Stimulated activated CD8-positive, alpha-beta memory T cell treated with anti-CD3 and anti-CD28 coated beads, Interleukin-4, amount 100 ng/mL, for 24 hours (primary cell): ENCODE measurements at places on chromosomes 1 and 21.
A peak's percentile ranks its signal among the peaks of the same experiment; 100 is the strongest.

DNA sequence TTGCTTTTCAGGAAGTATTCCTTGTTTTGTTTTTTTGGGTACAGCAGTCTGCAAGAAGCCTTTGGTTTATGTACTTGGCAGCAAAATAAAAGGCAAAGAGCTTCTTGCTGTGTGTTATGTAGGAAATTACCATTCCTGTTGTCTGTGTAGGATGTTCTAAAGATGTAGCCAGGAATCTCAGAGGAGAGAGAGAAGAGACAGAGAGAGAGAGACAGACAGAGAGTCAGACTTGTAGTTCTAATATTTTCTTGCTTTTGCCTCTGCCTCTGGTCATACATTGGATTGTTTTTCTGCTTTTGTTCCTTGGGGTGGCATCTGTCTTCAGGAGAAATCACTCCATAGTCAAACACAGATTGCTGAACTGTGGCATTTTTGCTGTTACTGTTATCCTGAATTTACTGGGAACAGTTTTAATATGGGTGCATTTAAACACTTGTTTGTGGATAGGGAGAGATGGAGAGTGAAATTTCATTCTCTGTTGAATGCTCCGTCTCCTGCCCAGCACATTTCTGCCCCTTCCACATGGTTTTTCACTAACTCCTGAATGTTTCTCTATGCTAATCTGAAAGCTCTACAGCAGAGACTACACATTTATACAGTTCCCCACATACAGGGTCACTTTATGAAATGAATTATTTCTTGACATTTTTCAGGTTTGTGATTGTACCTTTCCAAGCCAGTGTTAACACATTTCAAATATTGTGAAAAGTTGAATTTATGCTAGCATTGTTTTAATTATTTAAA is 49.8 kb downstream of the POU2F1 start:
- no peak for DNase-seq

DNA sequence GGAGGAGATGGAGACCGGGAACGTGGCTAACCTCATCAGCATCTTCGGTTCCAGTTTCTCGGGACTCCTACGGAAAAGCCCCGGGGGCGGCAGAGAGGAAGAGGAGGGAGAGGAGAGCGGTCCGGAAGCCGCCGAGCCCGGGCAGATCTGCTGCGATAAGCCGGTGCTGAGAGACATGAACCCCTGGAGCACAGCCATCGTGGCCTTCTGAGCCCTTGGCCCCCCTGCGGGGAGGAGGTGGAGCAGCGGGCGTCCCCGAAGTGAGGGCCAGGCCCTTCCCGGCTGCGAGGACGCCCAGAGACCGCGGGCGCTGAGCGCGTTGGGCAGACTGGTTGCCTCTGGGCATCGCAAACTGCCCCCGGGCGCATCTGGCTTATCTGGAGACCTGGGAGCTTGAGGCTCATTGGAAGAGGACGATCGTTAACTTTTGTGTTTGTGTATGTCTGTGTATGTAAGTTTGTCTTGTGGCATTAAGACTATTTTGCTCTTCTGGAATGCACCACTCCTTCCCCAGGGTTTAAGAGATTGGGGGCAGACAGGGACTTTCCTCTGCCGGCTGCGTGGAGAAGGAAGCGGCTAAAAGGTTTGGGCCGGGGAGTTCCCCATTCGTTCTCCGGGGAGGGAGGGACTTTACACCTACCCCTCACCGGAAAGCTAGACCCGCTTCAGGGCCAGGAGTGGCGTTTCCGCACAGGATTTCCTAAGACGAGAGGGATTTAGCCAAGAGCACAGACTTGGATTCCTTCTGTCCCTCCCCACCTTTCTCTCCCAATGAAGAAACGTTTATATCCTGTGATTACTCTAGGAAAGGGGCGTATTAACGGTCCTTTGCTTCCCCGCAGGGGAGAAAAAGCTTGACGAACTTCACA is 1.4 kb downstream of the IER5 start:
- peak; percentile 57 for DNase-seq

DNA sequence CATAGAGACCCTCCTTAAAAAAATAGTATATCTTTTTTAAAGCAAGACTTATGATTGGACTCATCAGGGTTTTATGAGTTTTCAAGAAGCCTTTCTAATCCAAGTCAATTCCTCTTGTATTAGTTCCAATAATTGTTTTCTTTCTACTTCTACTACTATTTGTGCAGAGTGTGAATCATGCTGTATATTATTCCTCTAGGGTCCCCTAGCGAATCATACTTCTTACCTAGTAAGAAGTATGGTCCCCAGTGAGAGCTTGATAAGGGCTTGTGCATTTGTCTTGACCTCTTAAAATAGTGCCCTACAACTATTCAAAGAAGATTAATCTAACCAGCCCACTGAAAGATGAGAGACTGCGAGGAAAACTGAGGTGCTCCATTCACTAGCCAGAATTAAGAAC is 715.7 kb upstream of the ZP4 start:
- DNase-seq: no peak

GRCh38 chr1:104056786-104057185 is 307.1 kb downstream of the AMY1C start:
- DNase-seq: no peak

DNA sequence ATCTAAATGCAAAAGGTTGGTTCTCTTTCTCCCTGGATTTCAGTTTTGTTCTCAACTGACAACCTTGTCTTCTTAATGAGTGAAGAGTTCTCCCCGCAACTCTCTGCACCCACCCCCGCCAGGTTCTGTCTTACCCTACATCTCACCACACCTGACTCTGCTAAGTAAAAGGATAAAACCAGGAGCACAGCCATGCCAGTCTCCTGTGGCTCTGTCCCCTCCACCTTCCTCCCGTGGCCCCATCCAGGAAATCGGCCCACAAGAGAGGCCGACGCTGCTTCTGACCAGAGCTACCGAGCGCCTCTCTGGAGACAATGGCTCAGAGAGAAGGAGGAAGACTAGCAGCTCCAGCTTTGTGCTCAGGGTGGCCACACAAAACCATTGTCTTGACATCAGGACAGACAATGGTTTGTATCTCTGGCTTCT is 72.2 kb downstream of the PLEKHA6 start:
- no peak for DNase-seq

DNA sequence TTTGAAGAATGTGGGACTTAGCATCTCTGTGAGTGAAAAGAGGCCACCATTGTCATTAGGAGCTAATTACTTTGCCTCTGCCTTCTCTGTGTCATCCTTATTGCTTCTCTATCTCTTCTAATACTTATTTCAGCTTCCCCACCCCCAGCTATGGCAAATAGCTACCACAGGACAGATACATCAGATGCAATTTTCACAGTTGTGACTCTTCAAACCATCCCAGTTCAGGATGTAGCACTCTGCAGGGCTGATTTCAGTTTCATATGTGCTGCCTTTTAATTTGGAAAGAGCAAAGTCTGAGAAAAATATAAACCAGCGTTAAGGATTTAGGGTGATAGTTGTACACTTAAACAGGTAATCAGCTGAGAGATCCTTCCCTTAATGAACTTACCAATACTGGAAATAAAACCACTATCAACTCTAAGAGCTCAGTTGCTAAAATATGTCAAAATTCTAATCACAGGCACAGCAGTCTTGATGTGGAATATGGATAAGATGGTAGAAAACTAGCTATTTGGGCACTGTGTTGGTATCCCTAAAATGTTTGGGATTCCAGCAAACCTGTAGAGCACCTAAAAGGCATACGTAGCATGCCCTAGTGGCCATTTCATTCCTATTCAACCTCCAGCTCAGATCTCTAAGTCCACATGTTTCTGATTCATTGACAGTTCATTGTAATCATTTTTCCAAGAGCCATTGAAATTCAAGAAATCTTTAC is 148.4 kb downstream of the SYT2 start:
- DNase-seq: no peak

DNA sequence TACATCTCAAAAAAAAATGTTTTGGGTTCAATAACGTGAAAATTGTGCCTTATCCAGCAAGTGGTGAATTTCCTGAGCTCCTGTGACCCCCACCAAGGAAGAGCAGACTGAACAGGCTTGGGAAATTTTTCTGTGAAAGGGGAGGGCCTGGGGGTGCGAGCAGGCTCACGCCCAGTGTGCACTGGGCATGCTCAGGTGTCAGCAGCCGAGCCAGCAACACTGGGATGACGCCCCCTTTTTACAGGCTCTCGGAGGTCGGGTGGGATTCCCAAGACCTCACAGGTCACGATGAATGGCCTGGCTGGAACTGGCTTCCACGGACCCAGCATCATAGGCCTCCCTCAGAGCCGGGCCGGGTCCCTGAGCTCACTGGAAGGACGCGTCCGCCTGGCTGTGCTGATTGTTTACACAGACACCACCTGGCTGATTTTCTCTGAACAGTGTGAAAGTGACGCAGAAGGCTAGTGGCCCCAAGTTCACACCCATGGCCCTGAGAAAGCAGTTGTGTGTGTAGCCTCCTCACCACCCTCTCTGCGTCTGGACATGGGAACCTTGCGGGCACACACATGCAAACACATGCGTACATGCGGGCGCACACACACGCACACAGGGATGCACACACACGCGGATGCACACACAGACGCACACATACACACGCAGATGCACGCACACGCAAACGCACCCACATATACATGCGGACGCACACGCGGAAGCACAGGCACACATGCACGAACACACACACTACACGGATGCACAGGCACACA is 9.2 kb downstream of the CSTB start:
- DNase-seq: no peak

- no peak for DNase-seq
These were observed 128.8 kb downstream of the COQ8A start for GRCh38 chr1:227068883-227069282.
